ENCODE measurements at places on chromosomes 6 and 20. TPM values are rescaled to one million over a fixed set of nuclear protein-coding genes. Genes with fewer than 3 reads are reported as not detected.

The POPDC3 gene
- 5.8 TPM for total RNA-seq

The SLA2 gene
- total RNA-seq: under 0.01 TPM

The CST8 gene
- total RNA-seq: not detected

The BMP5 gene
- total RNA-seq: 1.1 TPM

The OPRM1 gene
- not detected for total RNA-seq
